ENCODE measurements at places on chromosomes 5 and 9. TPM values are rescaled to one million over a fixed set of nuclear protein-coding genes. Genes with fewer than 3 reads are reported as not detected.
A peak's percentile ranks its signal among the peaks of the same experiment; 100 is the strongest.

GRCh38 chr9:94805051-94805489, 78.6 kb downstream of the AOPEP start:
- no peak for DNase-seq

CDKN2A gene
- 5.7 TPM for total RNA-seq

GRCh38 chr5:132776938-132777208, 166 bp downstream of the SEPTIN8 start:
- DNase-seq = no peak

DNA sequence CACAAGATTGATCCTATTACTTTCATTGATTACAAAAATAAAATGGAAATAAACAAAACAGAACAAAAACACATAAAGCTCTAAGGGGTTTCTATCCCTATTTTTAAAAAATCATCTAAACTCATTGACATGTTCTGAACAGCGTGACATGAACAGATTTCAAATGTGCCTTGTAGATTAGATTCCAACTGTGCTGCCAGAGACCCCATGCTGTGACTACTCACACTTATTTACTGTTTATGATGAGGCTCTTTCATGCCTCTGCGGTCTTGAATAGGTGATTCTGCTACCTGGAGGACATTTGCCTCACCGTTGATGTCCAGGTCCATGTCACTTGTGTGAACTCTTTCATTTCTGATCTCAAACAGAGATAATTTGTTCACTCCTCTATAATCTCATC, 990.2 kb downstream of the CDH12 start:
- DNase-seq = no peak

LRRC70 gene
- 5.8 TPM for total RNA-seq

DNA sequence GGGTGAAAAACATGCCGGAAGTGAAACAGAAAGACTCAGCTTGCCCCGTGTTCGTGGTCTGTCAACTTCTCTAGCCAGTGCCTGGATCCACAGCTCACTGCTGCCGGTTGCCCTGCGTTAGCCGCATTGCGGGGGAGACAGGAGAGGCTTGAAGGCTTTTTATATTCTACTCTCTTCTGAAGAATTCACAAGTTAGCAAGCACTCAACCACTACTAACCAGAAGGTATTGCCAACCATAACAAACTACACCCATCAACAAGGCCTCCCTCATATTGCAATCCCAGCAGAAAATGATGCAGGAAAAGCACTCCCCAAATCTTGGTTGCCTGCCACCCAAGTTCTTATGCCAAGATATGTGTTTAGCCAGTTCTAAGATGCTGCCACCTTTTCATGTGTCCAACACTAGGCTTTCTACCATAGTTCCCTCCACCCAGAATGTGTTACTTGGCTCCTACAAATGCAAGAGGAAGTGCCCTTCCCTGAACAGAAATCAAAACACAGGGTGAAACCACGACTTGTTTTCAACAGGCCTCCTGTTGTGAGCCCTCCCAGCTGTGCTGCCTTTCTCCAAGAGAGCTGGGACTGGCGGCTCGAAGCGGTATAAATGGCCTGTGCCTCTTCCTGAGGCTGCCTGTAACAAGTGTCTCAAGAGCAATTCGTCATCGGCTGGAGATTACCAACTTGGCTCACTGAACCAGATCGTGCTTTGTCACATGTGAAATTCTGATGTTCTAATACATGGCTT, 129.0 kb downstream of the SNX18 start:
- no peak for DNase-seq

GRCh38 chr5:76927961-76928360, 24.9 kb upstream of the CRHBP start:
- DNase-seq = no peak

- no peak for DNase-seq
These were observed 52.1 kb downstream of the EPB41L4A start for GRCh38 chr5:112366987-112367386.

DNA sequence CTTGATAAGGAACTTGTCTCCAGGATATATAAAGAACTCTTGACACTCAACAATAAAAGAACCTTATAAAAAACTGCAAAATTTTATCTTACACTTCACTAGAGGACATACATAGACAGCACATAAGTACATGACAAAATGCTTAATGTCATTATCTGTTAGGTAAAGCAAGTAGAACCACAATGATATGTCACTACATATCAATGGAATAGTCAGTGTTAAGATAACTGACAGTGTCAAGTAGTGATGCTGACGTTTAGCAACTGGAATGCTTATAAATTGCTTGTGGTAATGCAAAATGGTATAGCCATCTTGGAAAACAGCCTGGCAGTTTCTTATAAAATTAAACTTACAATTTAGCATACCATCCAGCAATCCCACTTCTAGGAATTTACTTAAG, 314.1 kb downstream of the KDM4C start:
- DNase-seq = no peak

GRCh38 chr5:1514027-1514818, 9.5 kb downstream of the LPCAT1 start:
- peak; percentile 5 for DNase-seq

DNA sequence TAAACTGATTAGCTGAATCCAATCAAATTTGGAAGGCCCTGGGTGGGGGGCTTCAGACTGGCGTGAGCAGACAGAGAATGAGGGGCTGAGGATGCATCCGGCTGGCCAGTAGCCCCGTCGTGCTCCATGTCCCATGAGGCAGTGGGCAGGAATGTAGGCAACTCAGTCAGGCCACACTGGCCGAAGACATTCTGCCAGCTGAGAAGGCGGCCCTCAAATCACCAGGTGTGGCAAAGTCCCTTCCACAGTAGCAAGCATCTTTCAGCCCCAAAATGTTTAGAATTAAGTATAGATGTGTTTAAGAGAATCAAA, 25.7 kb upstream of the LAMC3 start:
- DNase-seq = no peak

DNA sequence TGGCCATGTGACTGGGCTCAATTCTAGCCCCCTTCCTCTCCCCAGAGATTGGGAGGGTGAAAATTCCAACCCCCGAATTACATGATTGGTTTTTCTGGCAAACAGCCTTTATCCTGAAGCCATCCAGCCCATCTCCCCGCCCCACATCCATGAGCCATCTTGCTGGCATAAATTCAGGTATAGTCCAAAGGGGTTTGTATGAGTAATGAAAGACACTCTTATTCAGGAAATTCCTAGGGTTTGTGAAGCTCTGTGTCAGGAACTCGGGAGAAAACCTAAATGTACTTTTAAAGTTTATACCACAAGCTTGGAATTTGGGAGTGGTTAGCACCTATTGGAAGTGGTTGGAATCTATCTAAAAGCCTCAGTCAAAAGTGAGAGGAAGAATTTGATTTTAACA, 80.6 kb upstream of the SIMC1 start:
- DNase-seq = no peak

DNA sequence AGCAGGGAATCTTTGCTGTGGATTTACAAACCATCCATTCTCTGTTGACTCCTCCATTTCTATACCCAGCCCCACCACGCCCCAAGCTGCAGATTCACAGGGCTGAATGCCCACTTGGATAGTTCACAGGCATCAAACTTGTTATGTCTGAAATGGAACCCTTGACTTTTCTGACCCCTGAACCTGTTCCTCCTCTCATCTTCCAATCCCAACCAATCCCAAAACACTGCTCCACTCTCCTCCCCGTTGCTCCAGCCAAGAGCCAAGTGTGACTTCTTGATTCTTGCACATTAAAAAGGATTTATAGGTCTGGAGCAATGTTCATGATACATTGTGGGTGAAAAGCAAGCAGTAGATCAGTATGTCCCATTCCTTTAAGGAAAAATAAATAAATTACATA, 145.6 kb downstream of the DAB2IP start:
- DNase-seq = no peak

EIF4EBP3 gene
- 9.1 TPM for total RNA-seq

- DNase-seq = no peak
These were observed 1.6 kb downstream of the PIP5KL1 start for GRCh38 chr9:127928676-127929624.

DNA sequence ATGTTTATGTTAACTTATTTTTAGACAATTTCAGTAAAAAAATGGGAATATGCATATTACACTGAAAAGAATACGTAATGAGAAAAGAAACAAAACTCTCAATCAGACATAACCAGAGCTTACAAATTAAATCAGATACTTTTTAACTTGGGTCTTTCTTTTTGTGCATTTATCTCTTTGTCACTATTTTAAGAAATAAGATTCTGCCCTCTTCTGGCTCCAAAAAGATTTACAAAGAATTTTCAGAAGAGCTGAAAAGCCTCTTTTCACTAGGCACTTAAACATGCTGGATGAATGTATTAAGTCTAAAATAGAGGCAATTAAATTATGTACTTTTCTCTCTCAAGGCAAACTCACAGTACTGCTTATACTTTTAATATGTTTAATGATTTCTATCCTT, 55.5 kb downstream of the CEP120 start:
- no peak for DNase-seq

CNTNAP3 gene
- total RNA-seq = not detected

SV2C gene
- total RNA-seq = 0.18 TPM

DNA sequence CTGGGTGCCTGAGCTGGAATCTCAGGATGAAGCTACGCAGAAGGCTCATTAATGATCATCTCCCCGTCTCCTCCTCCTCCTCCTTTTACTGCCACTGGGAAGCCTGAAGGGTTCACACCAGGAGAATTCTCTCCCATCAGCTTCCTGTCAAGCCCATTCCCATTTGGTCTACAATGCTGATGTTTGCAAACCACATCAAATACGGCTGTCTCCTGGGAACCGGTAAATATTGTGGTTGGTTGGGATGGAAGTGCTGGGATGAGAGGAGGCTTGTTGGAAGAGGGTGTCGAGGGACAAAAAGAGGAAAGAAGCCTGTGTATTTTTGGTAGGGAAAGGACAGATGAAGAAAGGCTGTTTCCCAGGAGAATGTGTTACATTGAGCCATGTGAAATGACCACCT, 13.2 kb upstream of the S1PR3 start:
- DNase-seq = no peak

- no peak for DNase-seq
These were observed 41.6 kb upstream of the SPATA31D4 start for GRCh38 chr9:81886665-81887064.

DNA sequence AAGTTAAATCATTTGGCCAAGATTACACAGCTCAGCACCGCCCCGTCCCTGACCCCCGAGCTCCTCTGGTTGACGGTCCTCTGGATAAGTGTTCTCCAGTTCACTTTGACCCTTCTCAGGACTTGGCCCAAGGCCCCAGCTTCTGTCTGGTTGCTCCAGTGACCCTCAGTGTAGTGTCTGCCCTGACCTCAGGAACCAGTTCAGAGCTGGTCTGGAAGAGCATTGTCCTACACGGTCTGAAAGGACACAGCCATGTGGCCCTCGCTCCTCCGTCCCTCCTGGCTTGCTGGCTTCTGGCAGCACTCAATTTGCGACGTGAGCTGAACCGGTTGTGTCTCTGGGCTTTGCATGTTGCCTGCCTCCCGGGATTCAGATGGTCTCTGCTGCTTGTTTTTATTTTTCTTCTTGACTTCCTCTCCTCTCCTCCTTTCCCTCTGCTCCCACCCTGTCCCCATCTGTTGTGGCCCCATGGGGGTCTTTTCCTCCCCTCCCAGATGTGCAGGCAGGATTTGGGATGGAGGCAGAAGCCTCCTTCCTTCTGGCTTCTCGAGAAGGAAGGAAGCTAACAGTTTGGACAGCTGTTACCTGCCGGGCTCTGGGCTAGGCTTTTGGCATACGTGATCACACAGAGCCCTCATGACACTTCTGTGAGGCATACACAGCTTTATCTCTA, 72.0 kb downstream of the PPARGC1B start:
- no peak for DNase-seq

LSM11 gene
- 1.4 TPM for total RNA-seq

DNA sequence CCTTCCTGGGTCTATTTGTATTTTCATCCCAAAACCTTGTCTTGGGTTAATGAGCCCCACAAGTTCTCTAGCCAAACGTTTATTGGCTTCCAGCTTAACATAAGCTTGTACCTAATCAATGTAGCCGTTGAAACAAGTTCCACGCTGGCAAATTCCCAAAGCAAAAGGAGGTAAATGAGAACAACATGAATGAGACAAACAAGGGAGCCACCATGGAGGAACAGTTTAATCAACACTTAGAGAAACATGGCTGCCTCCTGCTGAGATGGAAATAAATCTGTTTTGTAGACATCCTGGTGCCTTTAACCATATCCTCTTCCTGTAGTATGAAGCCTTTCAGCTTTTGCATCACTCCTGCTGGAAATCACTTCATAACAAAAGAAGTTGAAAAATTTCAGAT, 166.6 kb upstream of the NFIB start:
- DNase-seq = no peak

GRCh38 chr9:108117795-108118194, 628.2 kb upstream of the KLF4 start:
- no peak for DNase-seq

- DNase-seq = no peak
These were observed 16.4 kb downstream of the TLR4 start for GRCh38 chr9:117720555-117720954.

TLX3 gene
- total RNA-seq = not detected

DNA sequence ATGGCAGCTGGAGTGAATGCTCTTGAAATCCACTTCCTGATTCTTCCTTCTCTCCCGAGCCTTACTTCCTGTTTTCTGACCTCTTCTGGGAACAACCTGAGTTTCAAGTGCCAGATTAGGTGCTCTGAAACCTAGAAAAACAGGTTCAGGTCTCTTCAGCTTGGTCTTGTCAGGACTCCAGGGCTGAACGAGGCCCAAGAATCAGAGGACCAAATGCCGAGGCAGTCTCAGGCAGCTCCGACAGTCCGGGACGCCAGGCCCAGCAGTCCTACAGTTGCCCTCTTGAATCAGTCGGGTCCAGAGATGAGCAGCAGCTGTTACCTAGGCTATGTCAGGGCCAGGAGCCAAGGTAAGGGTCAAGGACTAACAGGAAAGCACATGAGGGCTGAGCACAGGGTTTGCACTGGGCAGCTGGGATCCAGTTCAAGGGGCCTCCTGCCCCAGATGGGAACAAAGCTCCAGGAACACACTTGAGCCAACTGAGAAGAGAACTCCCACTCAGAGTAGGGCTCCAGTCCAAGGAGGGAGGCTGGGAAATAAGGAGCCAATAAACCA, 38.3 kb upstream of the ADRA1B start:
- DNase-seq = no peak

DNA sequence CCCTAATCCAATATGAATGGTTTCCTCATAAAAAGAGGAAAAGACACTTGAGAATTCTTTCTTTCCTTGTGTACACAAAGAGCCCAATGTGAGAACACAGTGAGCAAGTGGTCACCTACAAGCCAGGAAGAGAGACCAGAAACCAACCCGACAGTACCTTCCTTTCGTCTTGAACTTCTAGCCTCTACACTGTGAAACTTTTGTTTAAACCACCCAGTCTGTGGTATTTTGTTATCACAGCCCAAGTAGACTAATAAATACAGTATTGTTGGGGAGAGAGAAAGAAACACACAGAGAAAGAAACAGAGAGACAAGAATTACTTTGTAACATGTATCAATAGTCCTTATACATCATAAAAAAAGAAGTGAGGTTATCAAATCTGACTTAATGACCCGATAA, 37.2 kb downstream of the CENPK start:
- no peak for DNase-seq

AQP3 gene
- 206 TPM for total RNA-seq
